Stimulated activated CD8-positive, alpha-beta memory T cell treated with anti-CD3 and anti-CD28 coated beads, Interleukin-12 subunit alpha, Interleukin-12 subunit beta, amount 100 ng/mL, for 1 hour (primary cell): ENCODE measurements at places on chromosomes 16 and 17.

DNA sequence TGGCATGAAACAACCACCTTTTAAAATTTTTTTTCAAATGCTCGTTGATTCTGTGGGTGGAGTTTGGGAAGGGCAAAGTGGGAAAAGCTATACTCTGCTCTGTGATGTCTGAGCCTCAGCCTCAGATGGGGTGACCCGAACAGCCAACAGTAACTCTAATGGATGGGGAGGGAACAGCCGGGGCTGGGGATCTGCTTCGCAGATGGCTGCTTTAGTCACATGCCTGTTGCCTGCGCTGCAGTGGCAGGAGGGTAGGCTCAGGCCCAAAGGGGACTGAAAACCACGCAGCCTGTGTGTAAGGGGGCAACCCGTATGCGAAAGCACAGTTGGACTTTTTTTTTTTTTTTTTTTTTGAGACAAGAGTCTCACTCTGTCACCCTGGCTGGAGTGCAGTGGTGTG lies 14.9 kb upstream of the MAPK3 start:
- DNase-seq = no peak

GRCh38 chr16:83882163-83882885 lies 16.6 kb upstream of the MLYCD start:
- DNase-seq = no peak

GRCh38 chr16:87956365-87957231 lies 5.4 kb downstream of the BANP start:
- peak; percentile 49 for DNase-seq

GRCh38 chr17:36824678-36825101 lies 112.6 kb upstream of the LHX1 start:
- DNase-seq = no peak

DNA sequence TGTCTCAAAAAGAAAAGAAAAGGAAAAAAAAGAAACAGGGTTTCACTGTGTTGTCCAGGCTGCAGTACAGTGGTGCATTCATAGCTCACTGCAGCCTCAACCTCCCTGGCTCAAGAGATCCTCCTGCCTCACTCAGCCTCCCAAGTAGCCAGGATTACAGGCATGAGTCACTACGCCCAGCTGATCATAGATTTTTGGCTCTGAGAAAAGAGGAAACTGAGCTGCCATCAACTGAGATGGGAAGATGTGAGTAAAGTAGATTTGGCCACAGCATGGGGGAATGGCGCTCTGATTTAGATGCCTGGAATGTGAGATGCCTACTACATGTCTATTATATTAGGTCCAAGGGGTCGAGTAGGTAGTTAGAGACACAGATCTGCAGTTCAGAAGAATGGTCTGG lies 5.9 kb upstream of the NAGS start:
- DNase-seq = no peak

- DNase-seq = no peak
Measured at GRCh38 chr17:31394544-31394943, 3.1 kb downstream of the RAB11FIP4 start.

- no peak for DNase-seq
Measured at GRCh38 chr16:9139965-9140364, 48.5 kb downstream of the HAPSTR1 start.

- DNase-seq = peak; percentile 49
Measured at GRCh38 chr17:77834170-77835115, 124.1 kb upstream of the TNRC6C start.

DNA sequence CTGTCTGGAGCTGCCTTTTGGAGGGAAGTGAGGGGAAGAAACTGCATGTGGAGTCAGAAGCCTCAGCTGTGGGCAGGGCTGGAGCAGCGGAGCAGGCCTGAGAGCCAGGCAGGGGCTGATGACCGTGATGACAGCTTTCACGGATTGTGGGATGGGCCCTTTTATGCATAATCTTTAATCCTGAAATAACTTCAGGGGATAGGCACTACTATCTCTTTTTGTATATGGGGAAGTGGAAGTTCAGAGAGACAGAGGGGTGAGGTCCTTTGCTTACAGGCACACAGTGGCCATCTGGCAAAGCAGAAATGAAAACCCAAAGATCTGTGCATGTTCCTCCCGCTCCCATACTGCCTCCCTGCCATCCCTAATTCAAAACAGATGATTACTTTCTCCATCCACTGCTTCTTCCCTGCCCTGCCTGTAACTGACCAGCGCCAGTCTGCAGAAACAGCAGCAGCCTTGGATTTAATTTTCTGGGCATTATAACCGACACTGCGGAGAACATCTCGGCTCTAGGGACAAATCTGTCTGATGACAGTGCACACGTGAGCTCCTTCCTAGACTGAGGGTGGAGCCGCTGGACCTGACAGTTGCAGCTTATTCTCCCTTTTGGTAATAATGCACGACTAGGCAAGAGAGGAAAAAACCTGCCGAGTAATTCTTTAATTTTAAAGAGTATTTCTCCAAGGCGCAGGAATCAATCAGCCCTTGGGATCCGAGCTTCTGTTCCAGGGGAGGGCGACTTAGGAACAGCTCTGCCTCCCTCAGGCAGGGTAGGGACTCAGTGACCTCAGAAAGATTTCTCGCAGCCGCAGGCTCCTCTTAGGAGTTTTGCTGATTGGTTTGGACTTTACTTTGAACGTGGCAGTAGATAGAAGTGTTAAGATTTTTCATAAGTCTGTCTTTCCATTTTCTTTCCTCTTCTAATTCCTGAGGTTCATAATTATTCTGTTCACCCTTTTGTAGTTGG lies 95.4 kb downstream of the UTP18 start:
- DNase-seq = no peak
